Left cardiac atrium (tissue), 4 donors: ENCODE measurements at places on chromosomes 16 and 17. TPM values are rescaled to one million over a fixed set of nuclear protein-coding genes. Genes with fewer than 3 reads are reported as not detected.

DNA sequence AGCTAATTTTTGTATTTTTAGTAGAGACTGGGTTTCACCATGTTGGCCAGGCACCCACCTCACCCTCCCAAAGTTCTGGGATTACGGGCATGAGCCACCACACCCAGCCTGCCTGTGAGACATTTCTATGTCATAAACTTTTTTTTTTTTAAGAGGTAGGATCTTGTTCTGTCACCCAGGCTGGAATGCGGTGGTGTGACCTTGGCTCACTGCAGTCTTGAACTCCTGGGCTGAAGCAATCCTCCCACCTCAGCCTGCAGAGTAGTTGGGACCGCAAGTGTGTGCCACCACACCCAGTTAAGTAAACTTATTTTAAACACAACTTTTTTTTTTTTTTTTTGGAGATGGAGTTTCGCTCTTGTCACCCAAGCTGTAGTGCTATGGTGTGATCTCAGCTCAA lies 47.2 kb downstream of the SCNN1G start:
- no peak for DNase-seq

CPNE7 gene
- total RNA-seq, result not detected

DNAAF8 gene
- total RNA-seq, result 0.52 TPM

GRCh38 chr17:13194887-13195286 lies 177.1 kb upstream of the ELAC2 start:
- DNase-seq, result no peak

MT1F gene
- 7.9 TPM for total RNA-seq

GRCh38 chr17:7715936-7716886 lies 1.3 kb upstream of the DNAH2 start:
- DNase-seq, result no peak

- DNase-seq, result no peak
Measured at GRCh38 chr16:35788381-35788780, 2329.0 kb downstream of the TP53TG3F start.

- no peak for DNase-seq
Measured at GRCh38 chr16:67040166-67040565, 11.2 kb downstream of the CBFB start.

EVI2B gene
- 7.7 TPM for total RNA-seq

GRCh38 chr17:31754239-31754945 lies 104.7 kb downstream of the COPRS start:
- DNase-seq, result no peak

DNA sequence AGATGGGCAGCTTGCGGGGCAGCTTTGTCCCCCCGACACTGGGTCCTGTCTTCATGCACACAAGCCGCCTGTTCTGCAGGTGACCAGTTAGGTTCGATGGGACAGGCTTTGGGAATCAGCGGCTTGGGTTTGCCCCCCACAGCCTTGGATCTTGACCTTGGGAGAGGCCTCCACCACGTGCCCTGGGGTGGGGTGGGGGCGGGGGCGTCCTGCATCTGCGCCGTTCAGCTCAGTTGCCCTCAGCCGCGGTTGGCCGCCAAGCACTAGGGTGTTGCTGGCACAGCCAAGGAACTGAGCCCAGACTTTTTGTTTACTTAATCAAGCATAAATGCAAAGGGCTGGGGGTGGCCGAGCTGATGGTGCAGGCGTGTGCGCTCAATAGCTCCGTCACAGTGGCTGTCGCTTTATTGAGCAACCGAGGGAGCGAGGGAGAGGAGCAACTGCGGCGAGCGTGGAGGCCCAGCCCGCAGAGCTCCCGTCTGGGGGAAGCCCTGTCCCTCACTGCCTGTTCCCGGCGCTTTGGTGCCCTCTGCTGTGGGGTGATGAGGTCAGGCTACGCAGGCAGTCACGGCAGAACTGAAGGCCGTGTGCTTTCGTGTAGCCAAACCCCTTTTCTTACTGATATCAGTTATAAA lies 33.9 kb downstream of the JPH3 start:
- peak; percentile 89 for DNase-seq

KCNJ2 gene
- total RNA-seq, result 5.7 TPM

DNA sequence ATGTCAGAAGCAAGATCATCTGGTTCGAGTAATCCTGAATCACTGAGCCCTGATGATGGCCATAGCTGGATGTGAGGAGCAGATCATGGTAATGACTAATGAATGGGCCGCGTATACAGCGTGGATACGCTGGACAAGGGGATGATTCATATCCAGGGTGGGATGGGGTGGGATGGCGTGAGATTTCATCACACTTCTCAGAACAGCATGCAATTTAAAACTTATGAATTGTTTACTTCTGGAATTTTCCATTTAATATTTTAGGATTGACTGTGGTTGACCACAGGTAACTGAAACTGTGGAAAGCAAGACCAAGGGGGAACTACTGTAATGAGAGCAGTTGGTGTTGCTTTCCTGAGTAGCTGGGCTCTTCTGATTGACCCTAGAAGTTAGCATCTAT lies 225.5 kb downstream of the STX8 start:
- no peak for DNase-seq

TNFRSF17 gene
- not detected for total RNA-seq

DNA sequence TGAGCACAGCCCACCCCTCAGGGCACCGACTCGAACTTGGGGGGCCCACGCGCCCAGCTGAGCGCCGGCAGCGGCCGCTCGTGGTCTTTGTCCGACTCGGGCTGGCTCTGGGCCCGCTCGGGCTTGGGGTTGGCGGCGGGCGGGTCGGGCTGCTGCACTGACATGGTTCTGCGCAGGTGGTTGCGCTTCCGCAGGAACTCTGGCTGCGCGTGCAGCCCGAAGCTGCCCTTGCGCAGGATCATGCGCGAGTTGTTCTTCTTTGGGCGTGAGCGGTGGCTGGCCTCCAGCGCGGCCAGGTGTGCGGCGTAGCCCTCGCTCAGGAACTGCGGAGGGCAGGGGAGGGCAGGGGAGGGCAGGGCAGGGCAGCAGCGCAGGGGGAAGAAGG lies 11.1 kb downstream of the PIMREG start:
- DNase-seq, result no peak

SLC9A5 gene
- total RNA-seq, result 1.5 TPM

MT1G gene
- total RNA-seq, result 3.6 TPM
